Cardiac ventricle fibroblast (primary cell): ENCODE measurements at places on chromosomes 13 and 19. TPM values are rescaled to one million over a fixed set of nuclear protein-coding genes. Genes with fewer than 3 reads are reported as not detected.

TRAPPC5 gene
- 83.4 and 88.0 TPM in 2 replicates for total RNA-seq

PCDH9 gene
- total RNA-seq: 15.8 and 16.7 TPM in 2 replicates

ATP8B3 gene
- 3.2 and 3.3 TPM in 2 replicates for total RNA-seq

N4BP2L1 gene
- total RNA-seq: 5.4 and 6.9 TPM in 2 replicates

ZNF729 gene
- not detected in 2 replicates for total RNA-seq

ZNF382 gene
- total RNA-seq: 2.9 and 6.3 TPM in 2 replicates

ZNF285 gene
- total RNA-seq: 3.5 and 11.0 TPM in 2 replicates
